ENCODE measurements at places on chromosomes 4 and X.

DNA sequence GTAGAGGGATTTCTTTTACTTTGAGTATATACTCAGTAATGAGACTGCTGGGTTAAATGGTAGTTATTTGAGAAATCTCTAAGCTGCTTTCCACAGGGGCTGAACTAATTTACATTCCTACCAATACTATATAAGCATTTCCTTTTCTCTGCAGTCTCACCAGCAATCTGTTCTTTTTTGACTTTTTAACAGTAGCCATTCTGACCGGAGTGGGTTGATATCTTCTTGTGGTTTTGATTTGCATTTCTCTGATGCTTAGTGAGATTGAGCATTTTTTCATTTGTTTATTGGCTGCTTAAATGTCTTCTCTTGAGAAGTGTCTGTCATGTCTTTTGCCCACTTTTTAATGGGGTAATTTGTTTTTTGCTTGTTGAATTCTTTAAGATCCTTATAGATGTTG lies 43.3 kb downstream of the SPCS3 start:
- DNase-seq = no peak

DNA sequence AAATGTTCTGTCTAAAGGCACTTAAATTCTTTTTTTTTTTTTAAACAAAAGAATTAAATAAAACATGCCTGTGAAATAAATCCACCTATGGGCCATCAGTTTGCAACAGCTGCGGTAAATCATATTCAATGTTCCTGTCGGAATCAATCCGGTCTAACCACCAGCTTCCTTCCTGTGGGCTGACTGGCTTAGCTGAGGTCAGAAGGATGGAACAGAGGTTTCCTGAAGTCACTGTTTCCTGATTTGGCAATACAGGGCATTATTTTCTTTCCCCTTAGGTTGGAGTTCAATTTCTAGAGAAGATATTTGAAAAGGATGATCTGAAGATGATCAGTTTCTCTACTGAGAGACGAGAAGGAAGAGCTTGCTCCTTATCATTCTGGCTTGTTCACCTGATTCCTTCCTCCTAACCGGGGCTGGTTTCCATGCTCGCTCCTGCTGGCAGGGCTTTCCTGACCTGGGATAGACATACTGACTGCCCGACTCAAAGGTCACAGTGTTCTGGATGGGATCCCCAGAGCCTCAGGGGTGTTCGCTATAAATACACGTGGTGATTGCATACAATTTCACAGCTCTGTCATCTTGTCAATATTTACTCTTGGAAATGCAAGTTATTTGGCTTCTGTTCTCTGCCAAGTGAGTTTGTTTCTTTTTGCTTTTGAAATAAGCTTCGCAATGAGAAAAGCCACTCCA lies 21.7 kb downstream of the PDLIM3 start:
- no peak for DNase-seq

DNA sequence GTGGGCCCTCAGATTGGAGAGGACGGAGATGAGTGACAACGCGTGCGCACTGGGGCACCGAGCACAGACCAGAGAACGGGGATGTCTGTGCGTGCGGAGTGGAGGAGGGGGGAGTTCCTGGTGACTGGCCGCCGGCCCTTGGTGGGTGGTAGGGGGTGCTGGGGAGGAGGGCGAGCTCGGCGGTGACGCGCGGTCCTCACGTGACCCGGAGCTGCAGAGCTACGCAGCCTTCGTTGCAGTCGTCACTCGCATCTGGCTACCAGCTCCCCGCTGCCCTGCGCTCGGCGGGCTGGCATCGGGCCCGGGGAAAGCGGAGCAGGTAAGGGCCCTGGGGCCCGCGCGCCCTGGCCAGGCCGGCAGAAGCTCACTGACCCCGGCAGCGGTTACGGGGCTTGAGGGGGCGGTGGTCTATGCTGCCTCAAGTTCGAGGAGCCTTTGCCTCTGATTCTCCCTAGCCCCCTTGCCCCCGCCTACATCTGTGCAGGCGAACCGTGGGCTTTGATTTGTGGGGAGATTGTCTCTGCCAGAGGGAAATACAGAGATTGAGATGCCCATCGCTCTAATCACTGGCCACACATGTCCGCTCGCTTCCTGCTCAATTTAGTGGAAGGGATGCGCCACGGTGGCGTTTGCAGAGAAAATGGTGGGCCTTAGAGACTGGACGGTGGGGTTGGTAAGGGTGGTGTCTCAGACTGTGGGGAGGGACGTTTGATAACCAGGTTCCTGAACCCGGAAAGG lies at the start of gene ARMCX4:
ARMCX4 (plus strand) TSS at position 245 of the 738 bp plus-strand sequence. CDS start 3,134 bp downstream, outside the sequence.
- DNase-seq = peak; percentile 85

DNA sequence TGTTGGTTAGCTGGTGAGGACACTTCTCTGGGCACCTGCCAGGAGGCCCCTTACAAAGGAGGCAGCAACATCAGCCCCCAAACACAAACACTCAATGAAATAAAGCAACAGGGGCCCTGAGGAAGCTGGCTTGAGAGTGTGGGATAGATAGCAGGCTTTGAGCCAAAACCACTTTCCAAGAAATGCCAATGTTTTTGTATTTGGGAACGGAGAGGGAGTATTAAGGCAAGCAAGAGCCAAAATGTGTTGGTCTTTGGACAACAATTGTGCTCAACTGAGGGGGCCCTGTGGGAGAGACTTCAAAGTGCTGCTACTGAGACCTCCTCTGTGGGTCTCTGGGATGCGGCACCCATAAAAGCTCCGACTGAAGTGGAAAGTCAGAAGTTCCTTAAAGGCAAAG lies 41.0 kb downstream of the RAI2 start:
- DNase-seq = no peak

Measured in H7 (cell line).